ENCODE measurements at places on chromosomes 6 and 20.

DNA sequence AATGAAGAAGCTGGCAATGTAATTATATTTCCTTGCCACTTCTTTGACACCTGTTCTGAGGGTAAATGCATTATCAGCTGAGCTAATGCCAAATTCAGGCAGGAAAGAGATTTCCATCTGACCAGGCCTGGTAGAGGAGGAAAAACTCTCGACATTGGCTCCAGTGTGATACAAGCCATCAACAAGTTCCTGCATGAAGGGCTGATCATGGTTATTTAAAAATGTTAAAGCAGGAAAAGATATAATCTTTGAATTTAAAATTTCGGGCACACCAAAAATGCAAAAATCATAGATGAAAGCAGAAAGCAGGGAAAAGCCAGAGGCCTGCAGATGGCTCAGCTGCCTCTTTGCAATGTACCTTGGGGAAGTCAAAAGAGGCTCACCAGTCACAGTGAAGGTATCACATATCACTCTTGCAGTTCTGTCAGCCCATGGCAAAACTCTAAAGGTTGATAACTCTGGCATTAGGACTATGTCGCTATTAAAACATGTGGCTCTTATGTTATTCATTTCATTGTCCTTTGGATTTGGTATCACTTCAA, 39.1 kb downstream of the LGSN start:
- no peak for DNase-seq

- no peak for DNase-seq
Observed at GRCh38 chr20:53428588-53428987, 165.1 kb downstream of the ZNF217 start.

GRCh38 chr6:108114841-108115597, 40.5 kb upstream of the OSTM1 start:
- peak; percentile 62 for DNase-seq

- peak; percentile 37 for DNase-seq
Observed at GRCh38 chr20:32902456-32903420, 44.0 kb downstream of the EFCAB8 start.

DNA sequence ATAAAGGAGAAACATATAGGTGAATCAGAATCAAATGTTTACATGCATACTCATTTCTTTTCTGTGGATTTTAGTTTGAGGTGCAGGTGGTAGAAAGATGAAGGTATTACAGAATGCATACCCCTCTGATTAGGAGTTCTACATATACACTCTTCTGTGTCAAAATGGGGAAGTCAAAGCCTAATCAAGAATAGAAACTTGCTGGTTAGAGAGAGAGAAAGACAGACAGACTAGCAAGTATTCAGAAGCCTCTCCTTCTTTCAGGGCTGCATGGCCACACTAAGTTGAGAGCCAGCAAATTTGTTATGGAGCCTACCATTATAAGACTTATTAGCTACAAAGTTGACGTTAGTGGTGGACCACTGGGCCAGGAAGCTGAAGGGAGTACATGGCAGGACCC, 358.3 kb upstream of the EYS start:
- no peak for DNase-seq

GRCh38 chr6:158653577-158654354, 3.9 kb downstream of the SYTL3 start:
- peak; percentile 80 for DNase-seq

- peak; percentile 86 for DNase-seq
Observed at GRCh38 chr6:39804466-39805065, 12.4 kb downstream of the DAAM2 start.

- no peak for DNase-seq
Observed at GRCh38 chr6:161035182-161035980, 43.8 kb downstream of the MAP3K4 start.

- peak; percentile 56 for DNase-seq
Observed at GRCh38 chr6:133983099-133983939, 30.3 kb downstream of the TBPL1 start.

DNA sequence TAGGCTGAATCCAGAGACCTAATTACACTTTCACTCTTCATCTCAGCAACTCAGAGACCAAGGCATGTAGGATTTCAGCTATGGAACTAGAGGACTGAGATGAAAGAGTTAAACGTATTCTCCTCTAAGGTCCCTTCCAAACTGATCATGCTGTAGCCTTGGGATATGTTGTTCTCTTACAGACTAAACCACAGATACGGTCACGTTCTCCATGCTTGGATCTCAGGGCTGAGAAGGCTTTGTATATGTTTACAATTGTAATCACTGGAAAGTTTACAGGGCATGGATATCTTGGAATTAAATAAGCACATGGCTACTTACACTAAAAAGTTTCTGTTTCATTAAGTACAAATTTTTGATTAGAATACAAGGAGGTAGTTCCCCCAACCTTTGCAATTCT, 50.1 kb downstream of the PKIB start:
- no peak for DNase-seq

- DNase-seq = no peak
Observed at GRCh38 chr20:41154436-41155176, 17.3 kb downstream of the PLCG1 start.

Data from fibroblast of skin of right biceps (primary cell).